Aorta (tissue), 5 donors: ENCODE measurements at places on chromosomes 12 and 14. TPM values are rescaled to one million over a fixed set of nuclear protein-coding genes. Genes with fewer than 3 reads are reported as not detected.

Gene FLRT2
- total RNA-seq: 21.2 TPM

Gene PPP4R3A
- 69.3 TPM for total RNA-seq

GRCh38 chr14:100146531-100147091 is 12.8 kb downstream of the DEGS2 start:
- no peaks in the 10 kb centered on the region for H3K36me3 ChIP-seq
- no peak overlapping the region for H3K4me3 ChIP-seq
- no peaks in the 10 kb centered on the region for H3K4me1 ChIP-seq
- no peak overlapping the region for H3K27ac ChIP-seq

DNA sequence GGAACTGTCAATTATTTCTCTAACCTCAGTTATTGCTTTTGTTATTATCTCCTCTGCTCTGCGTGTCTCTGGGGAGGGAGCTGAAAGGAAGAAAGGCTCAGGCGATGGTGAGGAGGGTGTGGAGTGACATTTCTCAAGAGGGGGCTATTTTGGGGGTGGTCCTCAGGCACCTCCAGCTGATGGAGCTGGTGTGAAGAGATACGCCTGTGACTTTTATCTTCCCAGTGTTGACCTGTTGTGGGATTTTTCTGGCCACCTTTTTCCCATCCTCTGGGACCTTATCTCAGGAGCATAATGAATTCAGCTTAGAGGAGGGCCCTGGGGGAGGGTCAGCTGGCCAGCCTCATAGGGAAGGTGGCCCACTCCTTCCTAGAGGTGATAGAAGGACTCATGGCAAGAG is 26.4 kb downstream of the KCNA5 start:
- no peak for DNase-seq
- no peaks in the 10 kb centered on the region for H3K27me3 ChIP-seq
- H3K4me3 ChIP-seq: no peak overlapping the region
- no peak overlapping the region for H3K27ac ChIP-seq
- no peaks in the 10 kb centered on the region for H3K4me1 ChIP-seq
